ENCODE measurements at places on chromosomes 5 and 9.

DNA sequence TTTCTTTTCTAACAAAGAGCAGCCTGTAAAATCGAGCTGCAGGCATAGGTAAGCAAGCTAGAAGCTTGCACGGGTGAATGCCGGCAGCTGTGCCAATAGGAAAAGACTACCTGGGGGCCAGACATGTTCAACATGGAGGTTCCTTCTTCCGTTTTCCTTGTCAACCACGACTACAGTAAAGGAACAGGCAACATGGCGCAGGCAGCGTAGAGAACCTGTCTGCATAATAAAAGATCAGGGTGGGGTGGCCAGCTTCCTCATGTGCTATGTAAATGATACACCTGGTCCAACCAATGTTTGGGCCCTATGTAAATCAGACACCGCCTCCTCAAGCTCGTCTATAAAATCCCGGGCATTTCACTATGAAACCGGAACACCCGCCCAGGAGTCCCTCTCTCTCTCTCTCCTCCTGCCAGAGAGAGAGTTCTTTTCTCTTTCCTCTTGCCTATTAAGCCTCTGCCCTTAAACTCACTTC, 103.8 kb upstream of the LIFR start:
- DNase-seq = no peak

DNA sequence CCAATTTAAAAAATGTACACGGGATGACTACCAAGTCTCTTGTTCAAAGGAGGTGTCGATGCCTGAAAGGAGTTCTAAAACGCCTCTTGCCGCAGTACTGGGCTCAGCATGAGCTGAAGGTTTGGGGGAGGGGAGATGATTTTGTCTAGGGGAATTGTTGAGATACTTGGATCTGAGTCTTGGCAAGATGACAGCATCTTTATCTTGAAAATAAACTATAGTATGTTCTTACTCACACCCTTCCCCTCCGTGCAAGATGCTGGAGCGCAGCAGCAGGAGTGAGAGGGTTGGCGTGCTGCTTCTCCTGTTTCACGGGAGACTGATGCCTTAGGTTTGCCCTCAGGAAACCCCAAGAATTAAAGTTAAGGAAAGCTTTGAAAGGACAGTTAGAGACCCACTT, 47.3 kb downstream of the FAM78A start:
- no peak for DNase-seq

DNA sequence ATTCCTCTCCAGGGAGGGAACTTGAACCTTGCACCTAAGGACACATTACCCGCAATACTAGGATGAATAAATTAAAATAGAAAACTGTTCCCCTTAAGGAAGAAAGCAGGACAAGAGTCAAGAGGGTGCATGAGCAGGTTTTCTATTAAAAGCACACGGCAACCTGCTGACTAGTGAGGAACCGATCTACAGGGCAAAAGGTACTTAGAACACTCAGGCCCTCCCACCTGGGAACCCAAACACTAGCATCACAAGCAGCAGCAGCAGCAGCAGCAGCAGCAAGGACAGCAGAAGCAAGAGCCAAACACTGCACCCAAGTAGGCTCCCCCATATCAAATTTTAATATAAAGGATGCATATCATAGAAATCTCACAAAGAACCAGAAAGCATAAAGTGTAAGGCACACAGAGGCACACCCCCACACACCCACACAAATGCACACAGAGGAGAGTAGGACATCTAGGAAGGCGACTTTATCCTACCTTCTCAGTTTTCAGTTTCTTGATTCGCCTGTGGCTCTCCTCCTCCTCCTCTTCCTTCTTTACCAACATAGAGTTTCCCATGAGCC, 2.8 kb downstream of the ZNF608 start:
- no peak for DNase-seq

DNA sequence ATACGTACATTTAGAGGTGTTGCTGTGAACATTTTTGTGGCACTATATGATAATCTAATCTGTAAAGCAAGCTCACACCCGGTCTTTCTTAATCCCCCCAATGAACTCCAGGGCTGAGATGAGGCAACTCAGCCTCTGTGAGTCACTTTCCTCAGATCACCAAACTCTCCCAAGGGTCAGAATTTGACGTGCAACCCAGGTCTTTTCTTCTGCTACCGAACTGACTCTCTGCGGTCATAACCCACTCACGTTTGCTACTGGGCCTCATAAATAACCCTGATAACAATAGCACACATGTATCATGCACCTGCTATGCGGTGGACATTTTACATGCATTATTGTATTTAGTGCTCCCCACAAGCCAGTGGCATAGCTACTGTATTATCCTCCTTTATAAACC, 153.1 kb downstream of the DROSHA start:
- DNase-seq = no peak

- DNase-seq = no peak
Measured at GRCh38 chr5:124398460-124398859, 348.0 kb downstream of the ZNF608 start.

DNA sequence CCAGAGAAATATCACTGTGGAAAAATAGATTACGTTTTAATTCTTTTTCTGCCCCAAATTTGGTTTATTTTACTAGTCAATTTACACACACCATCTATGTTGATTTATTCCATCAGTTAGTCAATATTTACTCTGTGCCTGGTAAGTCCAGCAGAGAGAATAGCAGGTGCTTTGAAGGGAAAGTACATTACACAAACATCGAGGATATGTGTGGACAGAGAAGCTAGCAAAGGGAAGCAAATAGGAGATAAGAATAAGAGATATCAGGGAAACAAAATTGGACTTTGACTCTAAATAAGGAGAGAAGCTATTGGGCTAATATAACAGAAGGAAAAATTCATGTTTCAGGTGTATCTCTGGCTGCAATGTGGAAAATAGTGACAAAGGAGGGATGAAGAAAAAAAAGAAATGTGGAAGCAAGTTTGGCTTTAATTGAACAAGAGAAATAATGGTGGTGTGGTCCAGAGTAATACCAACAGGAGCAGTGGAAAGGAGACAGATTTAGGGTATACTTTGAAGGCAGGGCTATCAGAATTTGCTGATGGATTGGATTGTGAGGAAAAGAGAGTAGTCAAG, 587.7 kb upstream of the CDH6 start:
- DNase-seq = no peak

- DNase-seq = no peak
Measured at GRCh38 chr5:5323551-5323950, 98.9 kb upstream of the ICE1 start.

DNA sequence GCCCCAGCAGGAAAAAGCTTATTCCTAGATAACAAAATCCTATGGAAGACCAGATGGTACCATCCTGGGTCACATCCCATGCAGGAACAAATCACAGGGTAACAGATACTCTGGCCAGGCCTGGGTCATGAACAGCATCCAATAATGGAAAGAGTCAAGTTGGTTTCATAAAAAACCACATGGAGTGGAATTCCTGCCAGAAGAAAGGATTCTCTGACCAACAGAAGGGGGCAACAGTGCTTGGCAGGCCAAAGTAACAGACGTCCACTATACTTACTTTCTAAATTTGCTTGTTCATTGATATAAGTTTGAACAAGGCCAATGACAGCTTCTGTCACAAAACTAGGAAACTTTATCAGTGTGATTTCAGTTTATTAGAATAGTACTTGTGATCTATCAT, 273.5 kb downstream of the ARRDC3 start:
- DNase-seq = no peak

GRCh38 chr9:118330191-118330986, 626.2 kb downstream of the TLR4 start:
- DNase-seq = no peak

DNA sequence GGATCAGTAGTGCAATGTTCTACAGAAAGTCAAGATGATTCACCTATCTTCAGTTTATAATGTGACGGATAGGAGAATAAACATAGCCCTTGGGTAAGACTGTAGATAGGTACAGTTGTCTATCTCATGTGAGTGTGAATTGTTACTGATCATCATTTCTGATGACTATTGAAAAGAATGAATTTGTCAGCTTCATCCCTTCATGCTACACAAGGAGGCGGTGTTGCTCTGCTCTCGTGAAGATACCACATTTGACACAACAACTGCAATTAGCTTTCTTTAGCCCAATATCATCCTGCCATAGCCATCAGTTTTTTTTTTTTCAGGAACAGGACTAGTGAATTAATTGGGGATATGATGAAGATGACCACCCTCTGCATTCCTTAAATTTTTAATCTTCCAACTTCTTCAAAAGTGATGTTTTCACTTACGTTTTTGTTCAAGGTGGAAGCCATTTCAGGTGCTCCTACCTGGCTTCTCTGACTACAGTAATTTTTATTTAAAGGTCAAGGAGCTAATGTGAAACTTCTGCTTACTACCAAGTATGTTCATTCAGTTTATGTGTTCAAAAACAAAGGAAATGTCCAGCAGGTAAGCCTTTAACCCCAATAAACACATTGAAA, 152.9 kb upstream of the MOCS2 start:
- no peak for DNase-seq

DNA sequence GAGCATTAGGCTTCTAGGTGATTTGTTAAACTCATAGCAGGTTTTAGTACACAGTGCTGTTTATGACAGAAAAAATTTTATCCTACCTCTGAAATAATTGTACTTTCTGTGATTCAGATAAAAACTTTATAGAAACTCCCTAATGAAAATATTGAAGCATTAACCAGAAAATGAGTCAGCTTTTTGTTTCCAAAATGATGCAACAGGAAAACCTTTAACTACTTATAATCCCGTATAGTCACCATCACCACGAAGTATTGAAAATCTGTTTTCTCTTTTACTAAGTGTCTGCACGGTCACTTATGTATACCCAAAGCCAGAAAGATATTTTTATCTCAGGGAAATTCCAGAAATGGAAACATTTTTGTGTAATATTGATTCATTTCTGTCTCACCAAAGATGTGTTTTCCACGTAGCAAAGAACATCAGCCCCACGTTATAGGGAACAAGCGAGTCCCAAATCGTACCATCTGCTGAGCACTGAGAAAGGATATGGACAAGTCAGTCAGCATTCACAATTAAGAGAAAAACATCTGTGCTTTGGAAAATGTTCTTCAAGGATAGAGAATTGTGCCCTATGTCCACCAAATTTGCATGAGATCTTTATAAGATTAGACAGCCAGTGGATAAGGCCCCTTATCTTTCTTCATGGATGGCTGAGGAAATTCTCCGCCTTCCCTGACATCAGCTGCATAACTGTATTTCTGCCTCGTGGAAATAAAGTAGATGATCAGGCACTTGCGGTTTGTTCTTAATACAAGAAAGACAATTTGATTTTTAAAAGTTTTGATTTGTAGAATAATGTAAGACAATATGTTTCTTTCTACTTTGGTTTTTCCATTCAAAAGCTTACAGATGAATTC, 41.9 kb downstream of the TNFAIP8 start:
- no peak for DNase-seq

DNA sequence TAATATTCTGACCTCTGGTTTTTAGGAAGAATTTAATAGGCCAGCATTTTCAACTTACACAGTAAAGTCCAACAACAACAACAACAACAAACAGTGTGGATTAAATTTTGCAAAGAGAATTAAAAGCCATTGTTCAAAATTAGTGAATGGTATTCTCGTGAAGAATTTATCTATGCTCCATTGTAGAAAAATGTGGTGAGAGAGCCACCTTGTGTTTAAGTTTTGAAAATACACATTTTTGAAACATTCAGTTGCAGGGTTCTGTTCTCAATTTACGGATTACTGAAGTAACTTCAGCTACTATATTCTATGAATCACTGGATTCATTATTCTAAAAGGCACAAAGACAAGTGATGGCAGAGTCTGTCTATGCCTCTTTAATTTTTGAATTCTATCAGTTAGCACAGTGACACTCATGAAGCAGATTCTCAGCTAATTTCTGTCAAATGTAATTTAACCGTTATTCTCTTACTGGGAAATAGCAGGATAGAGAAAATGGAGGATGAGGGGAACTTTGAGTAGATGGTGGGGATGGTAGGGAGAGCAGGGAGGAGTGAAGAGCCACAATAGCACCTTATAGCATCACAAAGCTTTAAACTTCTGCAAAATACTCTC, 11.0 kb downstream of the CCDC152 start:
- DNase-seq = no peak

DNA sequence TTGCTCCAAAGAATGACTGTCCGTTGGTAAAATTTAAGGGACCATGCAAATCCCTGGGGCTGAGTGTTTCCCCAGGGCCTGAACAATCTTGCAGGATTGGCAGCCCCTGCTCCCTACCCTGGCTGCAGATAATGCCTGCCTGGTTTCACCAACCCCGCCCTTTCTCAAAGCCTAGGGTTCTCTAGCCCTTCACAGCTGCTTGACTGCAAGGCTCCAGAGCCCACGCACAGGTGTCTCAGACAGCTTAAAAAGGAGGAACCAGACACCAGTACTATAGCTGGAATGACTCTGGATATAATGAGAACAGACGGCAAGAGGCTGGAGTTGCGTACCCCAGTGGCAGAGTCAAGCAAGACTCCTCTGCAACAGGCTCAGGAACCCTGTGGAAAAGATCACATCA, 25.2 kb upstream of the TNIP1 start:
- no peak for DNase-seq

DNA sequence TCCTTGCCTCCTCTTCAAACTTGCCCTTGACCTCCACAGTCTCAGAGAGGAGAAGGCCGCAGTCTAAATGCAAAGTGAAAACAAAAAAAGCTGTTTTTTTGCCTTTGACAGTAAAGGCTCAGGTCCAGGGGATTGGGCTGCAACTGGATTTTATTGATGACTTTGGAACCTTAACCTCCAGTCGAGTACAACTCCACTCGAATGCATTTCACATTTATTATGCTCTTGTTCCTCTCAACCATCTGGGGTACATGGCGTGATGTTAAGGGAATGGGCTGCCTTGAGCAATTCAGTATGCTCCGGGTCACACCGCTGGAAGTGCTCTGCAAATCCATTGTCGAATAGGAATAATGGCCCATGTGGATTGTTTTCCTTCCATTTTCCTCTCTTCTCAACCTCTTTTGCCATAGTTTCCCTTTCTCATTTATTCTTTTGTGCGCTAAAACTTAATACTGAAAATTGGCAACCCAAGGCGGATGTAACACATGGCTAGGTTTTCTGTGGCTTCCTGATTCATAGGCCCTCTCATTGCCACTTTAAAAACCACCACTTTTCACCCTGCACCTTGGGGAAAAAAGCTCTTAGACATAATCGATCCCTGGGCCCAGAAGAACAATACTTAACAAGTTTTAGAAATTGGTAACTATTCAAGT, 34.3 kb downstream of the ITK start:
- no peak for DNase-seq

DNA sequence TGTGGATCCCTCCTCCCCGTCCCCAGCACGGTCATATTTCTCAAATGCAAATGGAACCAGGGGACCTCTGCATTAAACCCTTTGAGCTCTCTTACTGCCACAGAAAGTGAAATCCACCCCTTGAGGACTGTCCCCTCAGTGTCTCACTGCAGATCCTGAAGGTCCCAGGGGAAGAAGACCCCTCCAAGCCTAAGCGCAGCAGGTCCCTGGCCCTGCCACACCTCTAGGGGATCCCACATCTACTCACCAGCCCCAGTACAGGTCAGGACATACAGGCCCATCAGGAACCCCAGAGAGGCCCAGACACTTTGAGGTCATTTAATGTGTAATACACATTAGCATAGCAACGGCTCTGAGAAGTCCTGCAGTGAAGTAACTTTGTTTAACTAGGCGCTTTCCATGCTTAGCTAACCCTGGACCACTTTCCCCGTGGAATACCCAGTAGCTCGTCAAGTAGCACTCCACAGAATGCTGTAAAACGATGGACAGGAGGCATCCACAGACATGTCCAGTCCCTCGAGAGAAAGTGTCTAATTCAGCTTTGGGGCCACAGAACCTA, 54.7 kb upstream of the ALDH1B1 start:
- DNase-seq = no peak

- DNase-seq = no peak
Measured at GRCh38 chr9:21015129-21015815, 16.2 kb downstream of the HACD4 start.
